ENCODE measurements at places on chromosomes 1 and 21. TPM values are rescaled to one million over a fixed set of nuclear protein-coding genes. Genes with fewer than 3 reads are reported as not detected.

Gene EXO5
- total RNA-seq: 4.4 TPM

Gene OR2AK2
- not detected for total RNA-seq

GRCh38 chr1:97137862-97138514 is 416.4 kb downstream of the PTBP2 start:
- H3K36me3 ChIP-seq: no peaks in the 10 kb centered on the region
- no peaks in the 10 kb centered on the region for H3K4me1 ChIP-seq
- DNase-seq: no peak
- no peak overlapping the region for H3K4me3 ChIP-seq

DNA sequence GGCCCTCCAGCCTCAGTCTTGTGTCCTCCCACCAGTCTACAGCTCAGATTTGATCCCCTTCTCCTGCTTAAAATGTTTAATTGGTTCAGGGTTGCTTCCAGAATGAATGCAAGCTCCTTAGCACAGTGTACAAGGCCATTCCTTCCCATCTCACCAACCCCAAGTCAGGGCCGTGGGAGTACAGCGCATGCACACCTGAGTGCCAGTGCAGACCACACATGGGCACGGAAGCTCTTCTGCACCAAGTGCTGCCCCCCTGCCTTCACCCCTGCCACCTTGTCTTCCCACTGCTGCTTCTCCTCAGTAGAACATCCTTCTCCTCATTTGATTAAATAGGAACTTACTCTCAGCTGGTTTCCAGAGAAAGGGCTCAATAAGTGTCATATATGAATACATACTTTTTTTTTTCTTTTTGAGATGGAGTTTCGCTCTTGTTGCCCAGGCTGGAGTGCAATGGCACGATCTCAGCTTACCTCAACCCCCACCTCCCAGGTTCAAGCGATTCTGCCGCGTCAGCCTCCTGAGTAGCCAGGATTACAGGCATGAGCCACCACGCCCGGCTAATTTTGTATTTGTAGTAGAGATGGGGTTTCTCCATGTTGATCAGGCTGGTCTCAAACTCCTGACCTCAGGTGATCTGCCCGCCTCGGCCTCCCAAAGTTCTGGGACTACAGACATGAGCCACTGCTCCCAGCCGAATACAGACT is 9.3 kb downstream of the PMF1 start:
- H3K36me3 ChIP-seq: peaks cover 8% of the 10 kb centered on the region
- no peaks in the 10 kb centered on the region for H3K4me1 ChIP-seq
- H3K27ac ChIP-seq: no peak overlapping the region
- H3K27me3 ChIP-seq: no peaks in the 10 kb centered on the region
- no peak for DNase-seq

Gene C2CD4D
- total RNA-seq: not detected

- H3K27me3 ChIP-seq: no peaks in the 10 kb centered on the region
- no peak overlapping the region for H3K4me3 ChIP-seq
- no peaks in the 10 kb centered on the region for H3K36me3 ChIP-seq
- DNase-seq: no peak
- no peak overlapping the region for H3K27ac ChIP-seq
These were observed 5.4 kb upstream of the GJA8 start for GRCh38 chr1:147897029-147897752.

DNA sequence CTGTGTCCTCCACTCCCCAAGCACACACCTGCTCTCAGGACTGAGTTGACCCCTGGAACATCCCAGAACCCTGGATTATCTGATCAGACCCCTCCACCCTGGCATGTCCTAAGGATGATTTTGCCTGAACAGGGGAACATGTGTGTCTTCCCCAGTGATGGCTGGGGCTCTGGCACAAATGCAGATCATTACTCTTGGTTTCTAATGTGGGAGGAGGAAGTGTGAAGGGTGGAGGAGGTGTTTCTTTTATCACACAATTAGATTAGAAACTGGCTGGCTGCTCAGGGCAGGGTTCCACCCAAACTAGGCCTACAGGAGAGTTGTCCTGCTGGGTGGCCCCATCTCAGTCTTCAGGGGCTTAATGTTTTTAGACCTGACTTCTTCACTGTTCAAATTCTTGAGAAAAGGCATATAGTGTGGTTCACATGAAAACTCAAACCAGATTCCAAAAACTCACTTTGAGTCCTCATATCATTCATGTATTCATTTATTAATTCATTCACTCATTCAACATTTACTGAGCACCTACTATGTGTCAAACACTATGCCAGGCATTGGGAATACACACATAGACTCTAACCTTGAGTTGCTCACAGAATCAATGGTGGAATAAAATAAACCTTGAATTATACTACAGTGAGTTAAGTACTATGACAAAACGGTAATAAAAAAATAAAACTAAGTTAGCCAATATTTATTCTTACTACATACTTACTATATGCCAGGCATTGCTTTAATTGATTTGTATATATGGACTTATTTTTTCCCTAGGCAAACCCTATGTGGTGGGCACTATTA is 221.8 kb upstream of the JUN start:
- no peak for DNase-seq
- H3K27me3 ChIP-seq: no peaks in the 10 kb centered on the region
- no peaks in the 10 kb centered on the region for H3K36me3 ChIP-seq
- H3K4me3 ChIP-seq: no peak overlapping the region
- H3K27ac ChIP-seq: no peak overlapping the region

Gene SMPDL3B
- not detected for total RNA-seq
